ENCODE measurements at places on chromosomes 4 and X.

DNA sequence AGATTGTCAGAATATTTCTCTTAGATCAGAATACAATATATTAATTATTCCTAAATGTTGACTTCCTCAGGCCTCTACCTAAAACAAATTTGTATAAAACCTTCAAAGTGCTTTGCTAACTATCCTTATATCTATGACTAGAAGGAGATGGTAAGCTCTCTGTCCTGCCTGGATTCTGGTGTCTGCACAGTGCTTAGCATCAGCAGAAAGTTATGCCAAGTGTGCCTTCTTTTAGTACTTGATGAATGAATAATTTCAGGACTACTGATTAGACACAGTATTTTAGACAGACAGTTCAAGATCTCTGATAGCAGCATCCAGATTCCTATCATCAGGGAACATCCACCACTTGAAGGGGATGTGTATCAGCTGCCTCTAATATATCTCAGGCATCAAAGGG, 242.4 kb upstream of the TLL1 start:
- no peak for DNase-seq

- no peak for DNase-seq
Measured at GRCh38 chr4:76804096-76804495, 93.8 kb downstream of the SOWAHB start.

GRCh38 chr4:107243141-107243781, 207.1 kb upstream of the DKK2 start:
- no peak for DNase-seq

- DNase-seq = no peak
Measured at GRCh38 chrX:99705701-99706100, 704.4 kb downstream of the PCDH19 start.

DNA sequence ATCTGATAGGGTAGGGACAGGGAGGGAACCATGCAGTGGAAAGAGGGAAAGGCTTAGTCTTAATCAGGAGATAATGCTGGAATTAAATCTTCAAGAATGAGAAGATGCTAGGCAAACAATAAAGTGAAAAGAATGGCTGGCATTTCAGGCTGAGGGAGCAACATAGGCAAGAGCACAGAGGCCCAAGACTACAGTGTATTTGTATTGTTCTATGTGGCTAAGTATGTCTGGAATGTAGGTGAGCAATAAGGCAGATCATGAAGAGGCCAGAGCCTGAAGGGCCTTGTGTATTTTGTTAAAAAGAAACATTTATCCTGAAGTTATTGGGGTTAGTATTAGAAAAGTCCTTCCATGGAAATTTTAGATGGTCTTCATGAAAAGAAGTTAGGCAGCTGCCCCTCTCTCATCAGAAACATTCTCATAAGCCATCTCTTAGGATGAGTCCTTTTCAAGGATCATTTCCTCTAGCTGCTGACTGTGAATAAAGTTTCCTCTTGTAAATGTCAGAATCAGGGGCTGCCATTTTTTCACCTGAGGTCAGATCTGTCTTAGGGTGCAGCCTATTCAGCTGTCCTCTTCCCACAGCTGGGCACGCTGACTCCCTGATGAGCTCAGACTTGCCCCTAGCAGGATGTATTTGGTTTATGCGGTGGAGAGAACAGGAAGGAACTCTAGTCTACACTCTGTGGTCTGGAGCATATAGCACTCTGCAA, 46.3 kb downstream of the ATP10D start:
- DNase-seq = peak; percentile 51

GRCh38 chr4:102994803-102995202, 24.7 kb downstream of the SLC9B1 start:
- no peak for DNase-seq

DNA sequence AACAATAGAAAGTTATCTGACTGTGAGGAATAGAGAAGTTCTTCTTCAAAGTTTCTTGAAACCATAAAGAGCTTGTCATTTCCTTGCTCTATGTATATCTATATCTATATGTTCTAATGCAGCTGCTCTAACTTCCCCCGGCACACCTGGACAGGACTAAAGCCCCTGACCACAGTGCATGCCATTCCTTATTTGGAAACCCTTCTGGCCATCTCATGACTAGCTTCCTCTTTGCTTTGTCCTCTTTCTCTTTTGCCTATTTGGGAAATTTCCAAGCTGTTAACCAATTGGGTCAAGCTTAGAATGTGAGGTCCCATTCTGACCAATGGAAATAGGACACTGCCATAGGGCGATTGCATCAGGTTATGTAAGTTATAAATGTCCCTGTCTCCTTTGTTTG, 1481.1 kb downstream of the STIM2 start:
- no peak for DNase-seq

GRCh38 chr4:87541956-87542709, 13.0 kb upstream of the SPARCL1 start:
- no peak for DNase-seq

GRCh38 chr4:126633306-126633705, 999.5 kb upstream of the INTU start:
- no peak for DNase-seq

GRCh38 chr4:105686571-105686970, 21.9 kb downstream of the INTS12 start:
- DNase-seq = no peak

DNA sequence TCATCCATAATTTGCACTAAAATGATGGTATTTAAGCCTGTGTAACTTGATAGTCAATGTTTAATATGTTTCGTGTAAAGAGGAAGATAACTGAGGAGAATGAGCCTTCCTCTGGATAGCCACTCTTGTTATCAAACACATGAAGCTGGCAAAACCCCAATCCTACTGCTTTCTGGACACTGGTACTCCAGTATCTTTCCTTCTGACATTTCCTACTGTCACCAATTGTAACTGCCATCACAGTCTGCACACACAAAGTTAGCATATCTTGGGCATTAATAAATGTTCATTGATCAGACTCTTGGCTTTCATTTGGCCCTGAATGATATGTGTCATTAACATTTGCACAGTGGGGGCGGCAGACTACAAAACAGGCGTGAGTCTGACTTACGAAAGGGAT, 419.1 kb downstream of the TMA16 start:
- DNase-seq = peak; percentile 71

DNA sequence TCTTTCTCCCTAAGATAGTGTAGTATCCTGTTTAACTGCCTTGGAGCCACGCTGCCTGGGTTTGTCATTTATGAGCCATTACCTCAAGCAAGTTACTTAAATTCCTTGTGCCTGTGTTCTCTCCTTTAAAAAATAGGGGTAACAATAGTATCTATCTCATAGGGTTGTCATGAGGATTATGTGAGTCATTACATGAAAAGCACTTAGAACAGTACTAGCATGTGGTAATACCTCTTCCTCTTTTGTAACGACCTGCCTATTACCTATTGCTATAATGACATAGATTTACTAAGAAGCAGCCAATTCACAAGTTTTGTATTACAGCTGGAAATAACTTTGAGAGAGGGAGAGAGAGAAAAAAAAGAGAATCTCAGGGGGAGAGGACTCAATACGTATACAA, 834.7 kb downstream of the RAPGEF2 start:
- no peak for DNase-seq

DNA sequence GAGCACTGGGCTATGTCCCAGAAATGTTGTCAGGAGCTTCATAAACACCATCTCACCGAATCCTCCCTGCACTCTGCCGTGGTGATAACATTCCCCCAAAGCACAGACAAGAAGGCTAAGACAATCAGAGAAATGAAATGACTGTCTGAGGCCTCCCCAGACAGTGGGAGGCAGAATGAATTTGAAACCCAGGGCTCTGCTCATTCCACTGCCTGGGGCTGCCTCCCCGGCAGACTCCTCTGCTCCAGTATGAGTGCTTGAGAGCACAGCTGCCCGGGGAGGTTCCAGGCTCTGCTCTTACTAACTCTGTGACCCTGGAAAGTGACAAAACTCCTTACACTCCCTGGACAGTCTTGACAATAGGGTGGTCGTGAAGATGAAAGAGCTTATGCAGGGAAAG, 9.7 kb downstream of the FGFBP1 start:
- no peak for DNase-seq

DNA sequence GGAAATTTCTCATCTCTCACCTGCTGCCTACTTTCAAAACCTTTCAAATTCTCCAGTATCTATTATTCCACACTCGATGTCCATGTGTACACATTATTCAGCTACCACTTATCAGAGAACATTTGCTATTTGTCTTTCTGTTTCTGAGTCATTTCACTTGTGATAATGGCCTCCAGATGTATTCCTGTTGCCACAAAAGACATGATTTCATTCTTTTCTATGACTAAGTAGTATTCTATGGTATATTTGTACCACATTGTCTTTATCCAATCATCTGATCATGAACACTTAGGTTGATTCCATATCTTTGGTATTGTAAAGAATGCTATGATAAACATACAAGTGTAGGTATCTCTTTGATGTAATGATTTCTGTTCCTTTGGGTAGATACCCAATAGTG, 310.1 kb upstream of the SPOCK3 start:
- DNase-seq = no peak

DNA sequence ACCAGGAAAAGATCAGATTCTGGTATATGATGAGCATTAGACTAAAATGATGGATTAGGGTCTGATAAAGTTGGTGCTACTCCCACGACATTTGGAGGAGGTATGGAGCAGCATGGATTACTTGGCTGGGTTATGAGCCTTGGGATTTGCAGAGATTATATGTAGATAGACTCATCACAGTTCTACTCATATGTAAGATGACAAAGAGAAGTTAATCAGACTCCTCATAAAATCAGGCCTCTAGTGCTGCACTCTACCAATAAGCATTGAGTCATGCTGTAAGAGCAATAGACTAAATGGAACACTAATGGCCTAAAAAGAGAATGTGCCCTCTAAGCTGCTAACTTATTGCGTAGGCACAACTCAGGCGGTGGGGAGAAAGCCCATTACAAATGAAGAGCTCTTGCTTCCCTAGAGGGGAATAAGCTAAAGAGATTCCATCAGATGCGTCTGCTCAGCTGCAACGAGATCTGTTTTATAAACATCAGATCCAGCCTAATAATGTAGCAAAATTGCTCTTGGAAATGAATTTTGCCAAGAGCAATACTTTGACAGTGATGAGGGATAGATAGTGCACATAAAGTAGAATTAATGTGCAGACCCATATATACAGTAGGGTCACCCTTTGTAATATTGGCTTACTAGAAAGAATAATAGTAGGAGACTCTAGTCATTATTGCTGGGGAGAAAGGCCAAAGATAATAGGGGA, 17.5 kb downstream of the LIAS start:
- DNase-seq = no peak

GRCh38 chr4:61934198-61934597, 734.1 kb downstream of the ADGRL3 start:
- no peak for DNase-seq

GRCh38 chrX:13892856-13893255, 76.0 kb upstream of the GPM6B start:
- no peak for DNase-seq

DNA sequence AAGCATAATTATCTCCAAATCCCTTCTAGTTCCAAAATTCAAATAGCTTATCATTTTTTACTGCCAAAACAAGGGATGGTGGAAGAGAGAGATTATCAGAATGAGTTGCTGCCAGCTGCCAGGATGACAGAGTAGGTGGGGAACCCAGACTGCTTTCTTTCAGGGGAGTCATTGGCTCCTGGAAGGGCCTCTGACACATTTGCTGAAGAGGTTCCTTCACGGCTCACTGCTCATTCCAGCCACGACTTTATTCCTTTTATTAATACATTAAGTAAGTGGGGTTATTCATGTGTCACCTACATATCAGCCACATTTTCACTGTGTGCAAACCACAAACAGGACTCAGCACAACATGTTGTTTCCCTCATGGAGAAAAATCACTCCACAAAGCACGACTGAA, 12.7 kb upstream of the SMIM43 start:
- no peak for DNase-seq

DNA sequence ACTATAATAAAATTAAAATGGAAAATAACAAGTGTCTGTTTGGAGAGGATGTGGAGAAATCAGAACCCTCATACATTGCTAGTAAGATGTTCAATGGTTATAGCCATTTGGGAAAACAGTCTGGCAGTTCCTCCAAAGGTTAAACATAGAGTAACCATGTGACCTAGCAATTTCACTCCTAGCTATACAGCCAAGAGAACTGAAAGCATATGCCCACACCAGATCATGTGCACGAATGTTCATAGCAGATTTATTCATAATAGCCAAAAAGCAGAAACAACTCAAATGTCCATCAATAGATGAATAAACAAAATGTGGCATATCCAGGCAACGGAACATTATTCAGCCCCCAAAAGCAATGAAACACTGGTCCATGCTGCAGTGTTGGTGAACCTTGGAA, 9.4 kb upstream of the CCNQ start:
- no peak for DNase-seq

GRCh38 chrX:38110231-38110630, 103.9 kb downstream of the SYTL5 start:
- no peak for DNase-seq

All from pons (tissue), 1 donor.